CMK (cell line): ENCODE measurements at places on chromosomes 11 and 22.

GRCh38 chr11:116207421-116208141 lies 565.2 kb downstream of the BUD13 start:
- no peak for DNase-seq

DNA sequence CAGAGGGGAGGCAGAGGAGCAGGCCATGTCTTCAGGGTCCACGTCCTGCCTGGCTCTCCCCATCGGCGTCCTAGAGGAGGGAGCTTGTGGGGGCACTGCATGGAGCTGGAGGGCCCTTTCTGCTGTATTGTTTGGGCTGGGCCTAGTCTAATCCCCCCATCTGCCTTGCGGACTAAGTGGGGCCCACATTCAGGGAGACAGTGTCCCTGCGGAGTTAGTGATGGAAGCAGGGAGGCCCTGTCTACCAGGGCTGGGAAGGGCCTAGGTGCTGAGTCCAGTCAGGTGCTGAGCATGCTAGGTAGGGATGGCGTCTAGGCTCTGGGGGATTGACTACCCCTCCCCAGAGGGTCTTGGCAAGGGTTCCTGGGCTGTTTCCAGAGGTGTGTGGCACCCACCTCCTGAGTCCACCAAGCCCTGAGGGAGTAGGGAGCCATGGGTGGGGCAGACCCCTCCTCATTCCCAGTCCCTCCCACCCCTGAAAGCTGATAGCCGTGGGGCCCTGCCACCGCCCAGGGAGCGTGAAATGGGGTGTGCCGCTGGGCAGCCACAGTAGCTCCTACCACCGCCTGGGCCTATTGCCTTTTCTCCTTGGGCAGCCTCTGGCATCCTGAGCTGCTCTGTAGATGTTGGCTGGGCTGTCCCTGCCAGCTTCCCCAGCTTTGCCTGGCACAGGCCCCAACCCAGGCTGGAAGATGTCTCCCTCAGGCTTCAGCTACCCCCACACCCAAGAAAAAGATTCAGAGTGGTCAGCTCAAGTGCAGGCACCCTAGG lies 1.9 kb upstream of the POLD4 start:
- DNase-seq, result no peak

DNA sequence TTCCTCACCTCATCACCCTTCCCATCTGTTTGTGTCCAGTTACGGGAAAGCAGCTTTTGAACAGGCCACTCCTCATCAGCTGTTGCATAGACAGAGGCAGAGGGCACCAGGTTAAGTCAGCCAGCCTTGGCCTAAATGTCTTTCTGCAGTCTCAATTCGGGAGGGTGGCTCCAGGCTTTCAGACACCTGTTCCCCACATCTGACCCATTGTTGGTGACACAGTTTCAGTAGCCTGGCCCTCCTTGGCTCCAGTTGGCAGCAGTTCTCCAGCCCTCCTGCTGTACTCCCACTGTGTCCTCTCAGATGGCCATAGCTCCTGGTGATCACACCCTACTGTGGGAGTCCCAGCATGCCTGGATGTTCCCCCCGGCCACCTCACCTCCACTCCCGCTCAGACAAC lies 70.8 kb upstream of the MYOD1 start:
- DNase-seq, result no peak

GRCh38 chr22:24002851-24003250 lies 2.4 kb downstream of the GSTT4 start:
- DNase-seq, result no peak

- DNase-seq, result no peak
Measured at GRCh38 chr11:35275786-35276170, 136.8 kb downstream of the CD44 start.
